Fibroblast of skin of abdomen (primary cell): ENCODE measurements at places on chromosomes 2 and 18.

- no peak for DNase-seq
Observed at GRCh38 chr2:175247159-175247558, 65.6 kb upstream of the ATP5MC3 start.

- no peak for DNase-seq
Observed at GRCh38 chr2:98473995-98474780, 29.5 kb downstream of the INPP4A start.

- no peak for DNase-seq
Observed at GRCh38 chr2:70834106-70834505, 1.5 kb downstream of the CD207 start.

DNA sequence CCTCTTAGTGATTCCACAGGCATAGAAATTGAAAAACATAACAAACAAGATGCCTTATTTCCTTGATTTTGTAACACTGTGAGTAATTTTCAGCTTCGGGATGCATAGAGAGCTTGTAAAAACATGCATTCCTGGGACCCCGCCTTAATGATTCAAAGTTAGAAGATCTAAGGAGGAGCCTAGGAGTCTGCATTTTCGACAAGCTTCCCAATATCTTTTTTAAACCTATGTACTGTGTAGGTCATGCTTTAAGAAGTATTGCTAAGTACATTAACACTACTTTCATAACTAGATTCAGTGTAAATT, 109.8 kb upstream of the ZNF516 start:
- no peak for DNase-seq

DNA sequence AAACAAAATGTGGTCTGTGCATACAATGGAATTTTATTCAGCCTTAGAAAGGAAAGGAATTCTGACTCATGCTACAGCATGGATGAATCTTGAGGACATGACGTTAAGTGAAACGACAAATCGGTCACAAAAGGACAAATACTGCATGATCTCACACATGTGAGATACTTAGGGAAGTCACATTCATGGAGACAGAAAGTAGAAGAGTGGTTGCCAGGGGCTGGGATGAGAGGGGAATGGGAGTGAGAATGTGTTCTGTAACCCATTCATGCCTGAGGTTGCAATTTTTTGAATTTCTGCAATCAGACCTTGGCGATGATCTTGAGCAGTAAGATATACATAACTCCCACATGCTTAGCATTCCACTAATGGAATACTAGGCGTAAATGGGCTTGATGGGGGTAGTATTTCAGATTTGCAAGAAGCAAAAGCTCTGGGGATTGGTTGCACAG, 22.0 kb downstream of the FHL2 start:
- DNase-seq: peak; percentile 85

DNA sequence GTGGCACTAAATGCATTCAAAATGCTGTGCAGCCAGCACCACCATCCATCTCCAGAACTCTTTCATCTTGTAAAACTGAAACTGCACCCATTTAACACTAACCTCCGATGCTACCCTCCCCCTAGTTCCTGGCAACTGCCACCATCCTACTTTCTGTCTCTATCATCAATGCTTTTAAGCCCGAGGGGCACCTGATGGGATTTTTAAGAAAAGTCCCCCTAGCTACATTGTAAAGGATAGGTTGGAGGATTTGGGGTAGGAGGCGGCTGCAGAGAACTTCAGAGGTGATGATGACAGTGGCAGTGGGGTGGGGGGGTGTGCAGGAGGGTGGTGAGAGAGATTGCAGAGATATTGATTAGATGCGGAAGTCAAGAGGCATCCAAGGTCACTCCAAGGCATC, 10.8 kb upstream of the YWHAQ start:
- DNase-seq: no peak

DNA sequence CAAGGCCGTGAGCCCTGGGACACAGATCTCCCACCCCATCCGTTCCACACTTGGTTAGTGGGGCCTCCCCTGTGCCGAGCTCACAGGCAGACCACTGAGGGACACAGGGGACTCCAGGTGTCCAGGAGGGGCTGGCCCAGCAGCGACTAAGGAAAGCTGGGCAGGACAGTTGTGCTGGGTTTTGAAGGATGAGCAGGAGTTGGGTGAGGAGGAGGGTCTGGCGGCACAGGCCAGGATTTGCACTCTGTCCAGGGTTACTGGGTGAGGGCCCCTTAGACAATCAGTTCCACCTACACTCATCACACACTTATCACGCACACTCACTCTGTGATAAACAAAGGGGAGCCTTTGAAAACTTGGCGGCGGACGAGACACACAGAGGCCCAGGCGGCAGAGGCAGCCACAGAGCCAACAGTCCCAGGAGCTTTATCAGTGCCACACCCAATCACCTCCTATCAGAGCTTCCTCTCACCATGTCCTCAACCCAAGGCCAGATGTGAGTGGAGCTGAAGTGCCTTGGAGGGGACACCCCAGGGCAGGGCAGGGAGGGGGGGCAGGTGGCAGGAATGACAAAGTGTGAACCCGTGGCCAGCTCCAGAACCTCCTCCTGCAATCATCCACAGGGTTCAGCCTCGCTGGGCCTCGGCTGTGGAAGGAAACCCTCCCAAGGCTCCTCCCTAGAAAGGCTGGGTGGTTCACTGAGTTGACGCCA, 26.6 kb downstream of the BIN1 start:
- DNase-seq: no peak

GRCh38 chr2:159894145-159894838, 96.3 kb upstream of the CD302 start:
- no peak for DNase-seq

DNA sequence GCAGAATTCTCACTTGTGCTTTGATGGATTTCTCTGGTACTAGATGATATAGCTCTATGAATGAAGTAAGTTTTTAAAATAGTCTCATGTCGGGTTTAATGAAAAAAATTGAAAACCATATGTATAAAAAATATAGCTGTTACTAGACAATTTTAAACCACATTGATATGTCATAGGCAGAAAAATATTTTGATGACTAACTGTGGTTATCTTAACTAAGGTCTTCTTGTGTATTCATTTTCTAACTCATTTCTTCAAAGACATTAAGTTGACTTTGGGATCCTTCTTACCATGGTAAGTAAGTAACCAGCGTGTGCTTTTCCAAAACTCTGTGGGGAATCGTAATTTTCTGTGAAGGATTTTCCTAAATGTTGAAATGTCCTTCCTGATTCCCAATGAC, 160.9 kb upstream of the COL3A1 start:
- peak; percentile 89 for DNase-seq

GRCh38 chr2:29269095-29269764, 154.0 kb downstream of the CLIP4 start:
- DNase-seq: no peak

DNA sequence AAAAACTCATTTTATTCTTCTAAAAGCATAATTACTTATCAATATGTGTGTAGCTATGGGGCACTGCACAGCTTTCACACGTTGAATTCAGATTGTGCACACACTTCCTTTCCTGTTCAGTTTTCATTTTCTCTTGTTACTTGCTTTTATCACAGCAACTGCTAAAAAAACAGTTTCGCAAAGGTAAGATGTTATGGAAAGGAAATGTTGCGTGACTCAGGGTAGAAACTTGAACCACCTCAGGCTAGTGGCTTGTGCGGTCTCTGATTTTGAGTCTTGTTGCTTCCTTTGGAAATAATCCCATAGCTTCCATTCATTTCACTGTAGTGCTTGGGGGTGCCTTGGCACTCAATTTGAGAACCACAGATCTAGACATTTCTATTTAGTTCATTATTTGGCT, 171.9 kb downstream of the FMNL2 start:
- DNase-seq: no peak

GRCh38 chr18:72652990-72653593, 109.0 kb upstream of the CBLN2 start:
- DNase-seq: no peak

DNA sequence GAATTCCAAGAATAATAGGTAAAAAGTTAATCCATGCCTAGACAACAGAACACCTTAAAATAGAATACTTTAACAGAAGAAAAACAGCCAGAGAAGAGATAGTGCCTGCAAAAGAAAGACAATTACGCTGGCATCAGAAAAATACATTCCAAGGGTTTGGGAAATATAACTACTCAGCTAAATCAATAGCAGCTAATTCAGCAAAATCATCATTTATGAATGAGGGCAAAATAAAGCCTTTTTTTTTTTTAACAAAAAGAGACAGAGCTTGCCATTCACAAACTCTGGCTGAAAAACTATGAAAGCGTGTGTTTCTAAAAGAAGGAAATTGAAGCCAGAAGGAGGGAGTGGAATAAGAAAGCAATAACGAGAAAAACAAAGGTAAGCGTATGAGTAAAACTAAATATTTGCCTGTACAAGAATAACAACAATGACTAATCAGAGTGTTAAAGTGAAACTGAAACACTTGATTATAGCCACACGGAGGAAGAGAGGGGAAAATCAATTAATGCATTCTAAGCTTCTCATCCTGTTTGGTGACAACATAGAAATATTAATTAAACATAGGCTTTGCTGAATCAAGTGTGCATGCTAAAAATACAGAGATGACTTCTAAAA, 90.2 kb downstream of the EHD3 start:
- no peak for DNase-seq

DNA sequence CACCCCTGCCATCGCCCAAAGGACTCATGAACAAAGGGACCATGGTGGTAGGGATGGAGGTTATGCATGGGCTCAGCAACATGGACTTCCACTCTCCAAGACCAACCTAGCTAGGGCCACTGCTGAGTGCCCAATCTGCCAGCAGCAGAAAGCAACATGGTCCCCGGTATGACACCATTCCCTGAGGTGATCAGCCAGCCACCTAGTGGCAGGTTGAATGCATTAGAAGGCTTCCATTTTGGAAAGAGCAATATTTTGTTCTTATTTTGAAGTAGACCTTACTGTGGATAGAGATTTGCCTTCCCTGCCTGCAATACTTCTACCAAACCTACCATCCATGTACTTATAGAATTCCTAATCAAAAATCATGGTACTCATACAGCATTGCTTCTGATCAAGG, 99.8 kb downstream of the METTL4 start:
- no peak for DNase-seq

- peak; percentile 75 for DNase-seq
Observed at GRCh38 chr2:189260361-189260814, 80.8 kb upstream of the COL5A2 start.

DNA sequence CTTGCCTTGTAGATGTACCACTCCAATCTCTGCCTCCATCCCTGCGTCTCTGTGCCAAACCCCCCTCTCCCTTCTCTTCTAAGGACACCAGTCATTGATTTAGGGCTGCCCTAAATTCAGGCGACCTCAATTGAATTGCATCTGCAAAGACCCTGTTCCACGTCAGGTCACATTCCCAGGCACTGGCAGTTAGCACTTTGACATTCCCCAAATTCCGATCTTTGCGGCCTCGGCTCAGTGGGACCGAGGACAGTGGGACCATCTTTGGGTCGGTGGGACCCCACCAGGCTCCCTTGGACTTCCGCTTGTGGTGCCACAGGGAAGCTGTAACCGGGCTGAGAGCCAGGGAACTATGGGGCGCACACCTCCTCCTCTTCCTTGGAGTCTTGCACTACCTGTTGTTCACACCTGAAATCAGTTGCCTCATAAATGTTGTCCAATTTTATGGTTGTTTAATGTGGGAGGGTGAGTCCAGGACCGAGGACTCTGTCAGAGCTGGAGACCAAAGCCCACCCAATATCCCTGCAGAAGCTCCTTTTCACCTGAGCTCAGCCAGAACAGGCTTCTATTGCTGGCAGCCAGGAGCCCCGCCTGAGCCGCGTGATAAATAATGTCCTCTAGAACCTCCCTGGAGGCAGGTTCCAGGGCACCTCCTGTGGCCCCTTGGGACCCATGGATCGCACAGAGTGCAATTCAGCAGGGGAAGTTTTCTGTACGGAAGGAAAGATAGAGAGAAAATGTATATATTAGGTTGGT, 271.6 kb downstream of the EIPR1 start:
- DNase-seq: no peak

GRCh38 chr2:236250909-236251579, 13.2 kb downstream of the ASB18 start:
- no peak for DNase-seq

- no peak for DNase-seq
Observed at GRCh38 chr2:201233192-201233811, 27.0 kb upstream of the CASP8 start.

- no peak for DNase-seq
Observed at GRCh38 chr18:21483051-21483450, 117.5 kb downstream of the ESCO1 start.

DNA sequence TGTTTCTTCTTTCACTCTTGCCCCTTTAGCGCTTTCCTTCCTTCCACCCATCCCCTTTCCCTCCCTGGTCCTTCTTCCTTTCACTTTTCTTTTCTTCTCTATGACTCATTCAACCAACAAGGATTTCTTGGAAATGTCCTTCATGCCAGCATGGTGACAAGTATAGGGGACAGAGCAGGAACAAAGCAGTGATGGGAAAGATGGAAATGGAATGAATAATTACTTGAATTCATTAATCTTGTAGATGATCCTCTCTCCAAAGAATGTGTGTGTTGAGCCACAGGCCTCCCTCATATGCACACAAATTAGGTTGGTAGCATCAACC, 1.5 kb downstream of the VAMP5 start:
- peak; percentile 76 for DNase-seq

- no peak for DNase-seq
Observed at GRCh38 chr2:84858123-84858522, 22.8 kb downstream of the TRABD2A start.

DNA sequence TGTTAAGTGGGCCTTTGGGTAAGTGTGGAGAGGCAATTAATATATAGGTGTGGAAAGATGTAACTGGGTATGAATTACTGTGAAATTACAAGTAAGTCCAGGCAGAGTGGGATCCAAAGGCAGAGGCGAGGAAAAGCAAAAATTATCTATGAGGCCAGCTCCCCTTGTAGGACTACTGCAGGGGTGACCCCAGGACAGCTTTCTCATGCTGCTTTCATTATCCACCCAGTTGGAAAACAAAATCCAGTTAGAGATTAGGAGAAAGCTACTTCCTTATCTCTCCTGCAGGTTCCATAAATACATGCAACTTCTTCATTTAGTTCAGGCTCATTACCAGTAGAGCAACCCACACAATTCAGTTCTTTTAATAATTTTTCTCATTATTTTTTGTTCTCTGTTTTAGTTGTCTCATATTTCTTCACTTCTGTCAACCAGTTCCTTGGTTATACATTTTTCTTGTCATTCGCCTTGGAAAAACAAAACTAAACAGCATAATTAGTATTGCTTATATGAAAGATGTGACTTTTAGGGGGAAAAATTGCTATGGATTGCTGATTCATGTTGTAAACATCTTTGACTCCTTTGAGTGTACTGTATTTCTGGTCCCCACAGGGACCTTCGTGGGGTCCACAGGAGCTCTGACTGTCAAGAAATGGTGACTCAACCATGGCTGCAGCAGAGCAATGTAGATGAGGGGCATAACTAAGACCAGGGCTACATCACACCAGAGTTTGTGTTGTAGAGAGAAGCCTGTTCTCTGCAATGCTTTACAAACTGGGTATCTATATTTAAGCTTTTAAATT, 110.4 kb upstream of the PARD3B start:
- DNase-seq: peak; percentile 9

GRCh38 chr2:26585100-26585499, 56.1 kb downstream of the CIB4 start:
- no peak for DNase-seq

- no peak for DNase-seq
Observed at GRCh38 chr18:22838221-22838620, 94.9 kb upstream of the RBBP8 start.
